ENCODE measurements at places on chromosomes 12 and 14.

- no peak for DNase-seq
These were observed 16.2 kb upstream of the PHLDA1 start for GRCh38 chr12:76047742-76048141.

GRCh38 chr12:57694459-57695019 is 607 bp downstream of the OS9 start:
- DNase-seq, result no peak

DNA sequence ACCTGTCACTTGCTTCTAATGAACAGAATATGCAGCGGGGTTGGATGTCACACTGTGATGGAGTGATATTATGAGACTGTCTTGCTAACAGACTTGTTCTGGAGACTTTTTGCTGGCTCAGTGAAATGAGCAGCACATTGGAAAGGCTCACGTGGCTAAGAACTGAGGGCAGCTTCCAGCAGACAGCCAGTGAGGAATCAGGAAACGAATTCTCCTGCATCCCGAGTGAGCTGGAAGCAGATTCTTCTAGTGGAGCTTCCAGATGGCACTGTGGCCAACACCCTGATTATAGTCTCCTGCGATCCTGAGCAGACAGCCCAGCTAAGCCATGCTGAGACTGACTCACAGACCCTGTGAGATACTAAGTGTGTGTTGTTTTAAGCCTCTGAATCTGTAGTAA is 16.1 kb upstream of the TSPAN9 start:
- no peak for DNase-seq

DNA sequence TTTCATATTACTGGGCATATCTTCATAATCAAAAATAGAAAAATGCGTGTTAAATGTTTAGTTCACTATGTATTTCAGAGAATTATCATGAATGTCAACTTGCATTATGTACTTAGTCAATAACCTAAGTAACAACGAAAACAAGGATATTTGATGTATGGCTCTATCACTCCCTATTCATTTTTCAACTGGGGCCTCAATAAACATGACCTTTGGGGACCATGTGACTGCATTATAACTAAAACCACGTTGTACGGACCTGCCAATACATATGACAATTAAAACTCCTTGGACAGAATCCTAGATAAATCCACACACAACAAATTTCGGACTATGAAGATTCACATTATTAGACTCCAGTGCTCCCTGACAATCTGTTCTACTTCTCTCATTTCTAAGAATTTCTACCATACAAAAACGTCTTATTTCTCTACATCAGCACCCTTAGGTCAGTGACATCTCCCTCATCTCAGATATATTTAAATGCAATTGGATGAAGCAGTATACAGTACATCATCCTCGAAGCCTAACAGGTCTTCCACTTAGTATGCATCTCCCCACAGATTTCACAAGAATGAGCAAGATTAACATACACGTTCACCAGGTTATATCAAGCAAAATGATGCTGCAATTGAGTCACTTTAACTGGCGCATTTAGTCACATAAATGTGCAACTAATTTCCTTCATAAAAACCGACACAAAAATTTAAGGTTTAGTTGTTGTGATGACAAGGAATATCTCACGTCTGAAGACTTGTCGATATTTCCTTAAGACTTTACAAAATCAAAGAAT is 1.5 kb downstream of the UBE2N start:
- no peak for DNase-seq

- DNase-seq, result no peak
These were observed 195.7 kb downstream of the TMEM117 start for GRCh38 chr12:44031472-44032185.

DNA sequence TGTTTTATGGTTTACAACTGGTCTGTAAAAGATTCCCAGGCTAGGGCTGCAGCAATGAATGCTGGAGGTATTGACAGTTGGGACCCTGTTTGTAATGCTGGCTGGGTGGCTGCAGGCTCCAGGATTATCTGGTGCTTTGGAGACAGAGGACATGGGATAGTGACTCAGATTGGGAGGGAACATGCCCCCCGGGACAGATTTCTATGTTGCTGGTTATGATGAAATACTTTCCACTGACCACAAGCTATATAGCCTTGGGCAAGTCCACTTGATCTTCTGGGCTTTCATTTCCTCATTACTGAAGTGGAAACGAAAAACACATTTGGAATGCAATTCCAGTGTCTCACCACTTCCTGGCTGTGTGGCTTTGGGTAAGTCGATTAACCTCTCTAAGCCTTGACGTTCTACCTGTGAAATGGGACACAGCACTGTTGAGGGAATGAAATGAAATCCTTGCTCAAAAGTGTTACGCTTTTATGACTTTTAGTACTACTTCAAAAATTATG is 6.3 kb upstream of the TPCN1 start:
- DNase-seq, result no peak

DNA sequence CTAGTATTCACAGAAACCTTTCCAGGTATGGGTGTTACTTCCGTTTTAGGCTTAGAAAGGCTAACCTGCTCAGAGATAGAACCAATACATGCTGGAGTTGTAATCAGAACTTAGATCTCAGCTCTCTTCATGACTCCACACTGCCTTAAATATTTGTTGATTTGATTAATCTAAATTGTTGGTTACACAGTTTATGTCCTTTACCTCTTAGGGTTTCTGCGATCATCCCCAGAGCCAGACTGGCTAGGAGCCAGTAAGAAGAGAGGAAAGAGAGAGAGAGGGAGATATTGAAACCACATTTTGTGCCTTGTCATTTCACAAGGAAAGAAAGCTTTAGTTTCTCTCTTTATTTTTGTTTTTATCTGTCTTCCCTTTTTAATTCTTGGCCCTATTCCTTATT is 16.8 kb upstream of the MGP start:
- DNase-seq, result no peak

DNA sequence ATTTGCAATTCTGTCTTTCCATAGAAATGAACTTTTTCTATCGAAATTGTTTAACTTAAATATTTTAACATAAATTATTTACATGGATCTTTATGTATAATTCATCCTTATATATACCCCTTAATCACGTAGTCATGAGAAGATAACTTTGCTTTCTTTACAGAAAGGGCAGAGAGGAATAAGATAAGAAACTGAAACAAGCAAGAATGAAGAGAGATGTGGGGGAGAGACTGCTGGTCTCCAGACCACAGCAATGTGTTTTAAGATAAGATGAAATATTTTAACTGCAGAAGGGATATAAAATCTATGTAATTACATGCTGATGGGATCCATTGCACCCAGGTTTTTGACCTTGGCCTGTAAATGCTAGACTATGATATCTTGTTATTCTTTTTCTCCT is 34.7 kb upstream of the DNM1L start:
- no peak for DNase-seq

DNA sequence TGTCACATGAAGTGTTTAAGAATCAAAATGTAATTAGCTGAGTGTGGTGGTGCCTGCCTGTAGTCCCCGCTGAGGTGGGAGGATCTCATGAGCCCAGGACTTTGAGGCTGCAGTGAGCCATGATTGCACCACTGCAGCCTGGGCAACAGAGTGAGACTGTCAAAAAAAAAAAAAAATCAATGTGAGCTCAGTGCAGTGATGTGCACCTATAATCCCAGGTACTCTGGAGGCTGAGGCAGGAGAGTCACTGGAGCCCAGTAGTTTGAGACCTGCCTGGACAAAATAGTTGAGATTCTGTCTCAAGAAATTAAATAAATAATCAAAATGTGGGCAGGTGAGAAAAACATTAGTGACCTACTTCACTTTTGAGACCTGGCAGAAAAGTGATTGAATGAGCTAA is 140.0 kb downstream of the MON2 start:
- DNase-seq, result no peak

GRCh38 chr12:71187379-71187778 is 29.6 kb upstream of the TSPAN8 start:
- no peak for DNase-seq

GRCh38 chr12:10771132-10771733 is 31.2 kb downstream of the TAS2R7 start:
- no peak for DNase-seq

DNA sequence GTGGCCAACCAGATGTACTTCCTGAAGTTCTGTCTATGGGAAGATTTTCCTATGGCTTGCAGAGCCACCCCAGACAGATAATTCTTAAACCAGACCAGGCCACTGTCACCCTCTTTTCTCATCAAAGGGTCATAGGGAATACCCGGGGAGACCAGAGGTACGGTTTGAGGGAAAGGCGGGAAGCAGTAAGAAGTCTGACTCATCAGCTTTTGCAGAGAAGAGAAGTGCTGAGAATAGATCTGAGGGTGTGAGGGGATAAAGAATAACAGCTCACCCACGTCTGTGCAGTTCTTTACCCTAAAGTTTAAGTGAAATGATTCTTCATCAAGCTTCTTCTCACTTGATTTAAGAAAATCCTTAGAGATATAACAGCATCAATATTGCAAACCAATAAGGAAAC is 21.3 kb upstream of the POC1B start:
- no peak for DNase-seq

DNA sequence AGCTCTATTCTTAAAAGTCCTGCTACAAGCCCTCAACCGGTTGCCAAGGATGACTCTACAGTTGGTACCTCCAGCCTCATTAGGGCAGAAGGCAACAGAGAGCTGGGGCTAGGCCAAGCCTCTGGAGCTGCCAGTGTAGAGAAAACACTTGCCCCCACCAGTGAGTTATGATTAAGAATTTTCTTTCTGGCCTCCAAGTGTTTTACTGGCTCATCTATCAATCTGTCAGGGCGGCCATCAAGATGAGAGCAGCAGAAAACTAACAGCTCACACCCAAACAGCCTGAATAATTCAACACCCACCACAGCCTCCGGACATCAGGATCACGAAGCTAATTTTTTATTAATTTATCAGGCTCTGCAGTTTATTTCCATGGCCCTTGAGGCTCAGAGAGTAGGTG is 40.7 kb upstream of the CMKLR1 start:
- no peak for DNase-seq

GRCh38 chr12:85065837-85066482 is 29.8 kb downstream of the LRRIQ1 start:
- no peak for DNase-seq

- DNase-seq, result no peak
These were observed 482.0 kb downstream of the RMST start for GRCh38 chr12:97944576-97944975.

- no peak for DNase-seq
These were observed 145.0 kb downstream of the PRKCH start for GRCh38 chr14:61466249-61466904.

- DNase-seq, result no peak
These were observed 10.9 kb downstream of the CLEC7A start for GRCh38 chr12:10119066-10119465.

DNA sequence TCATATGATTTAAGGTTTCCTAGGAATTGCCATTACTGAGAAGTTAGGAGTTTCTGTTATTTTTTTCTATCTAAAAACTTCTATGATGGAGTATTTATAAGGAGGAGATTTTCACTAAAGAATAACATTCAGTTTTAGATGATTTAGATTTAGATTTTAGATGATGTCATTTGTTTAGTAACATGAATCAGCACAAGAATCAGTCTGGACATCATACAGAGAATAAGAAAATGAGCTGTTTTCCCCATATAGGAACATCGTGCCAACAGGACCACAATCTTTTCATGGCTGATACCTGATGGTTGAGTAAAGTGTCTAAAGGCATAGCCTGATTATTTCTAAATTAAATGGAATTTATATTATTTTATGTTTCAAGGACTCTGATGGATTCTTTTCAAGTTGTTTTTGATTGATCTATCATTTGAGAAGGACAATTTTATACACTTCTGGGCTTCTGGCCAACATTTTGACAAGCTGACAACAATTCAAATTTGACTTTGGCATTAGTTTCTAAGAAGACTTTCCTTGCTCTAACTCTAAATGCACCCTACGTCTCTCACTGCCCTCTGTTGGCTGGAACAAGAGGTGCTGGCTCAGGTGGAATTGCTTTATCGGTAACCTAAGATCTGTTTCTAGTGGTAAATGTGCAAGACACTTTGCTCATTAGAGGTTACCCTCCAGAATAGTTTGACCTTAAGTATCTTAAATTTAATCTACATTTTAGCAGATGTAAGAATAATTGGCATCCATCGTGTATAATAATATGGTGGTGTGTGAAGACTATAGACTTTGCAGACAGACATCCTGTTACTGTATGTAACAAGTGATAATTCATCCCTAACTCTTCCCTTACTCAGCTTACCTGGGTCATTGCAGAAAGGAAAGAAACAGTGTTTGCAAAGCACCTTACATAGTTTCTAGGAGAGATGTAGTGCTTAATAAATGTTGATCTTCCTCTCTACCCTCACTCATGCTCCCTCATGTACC is 42.8 kb upstream of the CPSF6 start:
- DNase-seq, result no peak

DNA sequence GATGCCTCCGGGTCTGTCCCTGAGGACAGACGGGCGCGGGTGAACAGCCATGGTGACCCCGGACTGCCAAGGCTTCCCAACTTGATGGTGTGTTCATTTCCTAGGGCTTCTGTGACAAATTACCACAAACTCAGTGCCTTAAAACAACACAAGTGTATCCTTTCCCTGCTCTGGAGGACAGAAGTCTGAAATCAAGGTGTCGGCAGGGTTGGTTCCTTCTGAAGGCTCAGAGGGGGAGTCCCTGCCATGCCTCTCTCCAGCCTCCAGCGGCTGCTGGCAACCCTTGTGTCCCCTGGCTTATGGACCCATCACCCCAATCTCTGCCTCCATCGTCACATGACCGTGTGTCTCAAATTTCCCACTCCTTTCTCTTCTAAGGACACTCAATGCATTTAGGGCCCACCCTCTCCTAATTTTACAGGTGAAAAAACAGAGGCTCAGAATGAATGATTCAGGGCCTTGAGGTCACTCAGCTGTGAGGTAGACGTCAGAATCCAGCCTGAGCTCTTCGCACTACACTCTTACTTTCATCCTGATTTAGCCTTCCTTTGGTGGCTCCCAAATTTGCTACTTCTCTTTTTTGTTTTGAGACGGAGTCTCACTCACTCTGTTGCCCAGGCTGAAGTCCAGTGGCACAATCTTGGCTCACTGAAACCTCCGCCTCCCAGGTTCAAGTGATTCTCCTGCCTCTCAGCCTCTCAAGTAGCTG is 45.4 kb downstream of the VCPKMT start:
- DNase-seq, result no peak

DNA sequence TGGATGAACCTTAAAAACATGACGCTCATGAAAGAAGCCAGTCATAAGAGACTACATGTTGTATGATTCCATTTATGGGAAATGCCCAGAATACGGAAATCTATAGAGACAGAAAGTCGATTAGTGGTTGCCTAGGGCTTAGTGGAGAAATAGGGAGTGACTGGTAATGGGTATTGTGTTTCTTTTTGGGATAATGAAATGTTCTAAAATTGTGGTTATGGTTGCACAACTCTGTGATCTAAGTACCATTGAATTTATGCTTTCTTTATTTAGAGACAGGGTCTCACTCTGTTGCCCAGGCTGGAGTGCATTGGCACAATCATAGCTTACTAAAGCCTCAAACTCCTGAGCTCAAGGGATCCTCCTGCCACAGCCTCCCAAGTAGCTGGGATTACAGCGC is 8.0 kb downstream of the RBMS2 start:
- DNase-seq, result no peak

DNA sequence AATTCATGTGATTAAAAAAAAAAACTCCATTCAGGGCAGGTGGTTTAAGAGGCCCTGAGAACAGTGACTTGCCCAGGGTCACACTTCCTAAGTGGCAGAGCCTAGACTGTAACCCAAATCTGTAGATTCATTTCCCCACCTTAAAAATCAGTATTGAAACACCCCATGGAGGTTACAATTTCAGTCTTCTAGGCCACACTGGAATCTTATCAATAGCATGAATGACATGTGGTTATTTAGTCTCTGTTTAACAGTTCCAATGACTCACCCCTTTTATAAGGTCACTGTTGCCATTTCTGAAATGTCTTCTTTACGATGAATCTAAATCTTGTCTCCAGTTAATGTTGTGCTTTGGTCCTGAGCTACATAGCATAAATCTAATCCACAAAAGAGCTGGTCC is 262.3 kb upstream of the GRIP1 start:
- no peak for DNase-seq

GRCh38 chr12:53808023-53808705 is 56.4 kb upstream of the CISTR start:
- DNase-seq, result no peak

All from stimulated activated CD4-positive, alpha-beta T cell treated with anti-CD3 and anti-CD28 coated beads, Interleukin-1b, Interleukin-23, amount 100 ng/mL, for 1 hour (primary cell).